ENCODE measurements at places on chromosomes 5 and 9.
A peak's percentile ranks its signal among the peaks of the same experiment; 100 is the strongest.

GRCh38 chr9:35962126-35962906, 4.4 kb upstream of the OR2S2 start:
- DNase-seq = peak; percentile 46

DNA sequence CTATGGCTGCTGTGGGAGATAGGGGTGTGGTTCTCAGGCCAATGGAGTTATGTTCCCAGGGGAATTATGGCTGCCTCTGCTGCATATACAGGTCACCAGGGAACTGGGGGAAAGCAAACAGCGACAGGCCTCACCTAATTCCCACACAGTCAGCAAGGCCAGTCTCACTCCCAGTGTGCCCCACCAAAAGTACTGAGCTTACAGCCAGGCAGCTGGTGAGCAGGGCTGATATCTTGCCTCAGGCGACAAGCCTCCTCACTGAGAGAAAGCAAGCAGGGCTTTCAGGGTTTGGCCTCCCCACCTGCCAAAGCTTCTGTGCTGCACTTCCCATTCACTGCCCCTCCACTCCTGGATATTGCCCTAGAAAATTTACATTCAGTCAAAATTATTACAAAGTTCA, 273.8 kb upstream of the TARS1 start:
- DNase-seq = no peak

GRCh38 chr5:177487144-177487543, 10.3 kb downstream of the PDLIM7 start:
- no peak for DNase-seq

GRCh38 chr9:137975527-137975913, 97.9 kb downstream of the CACNA1B start:
- DNase-seq = no peak

- no peak for DNase-seq
Measured at GRCh38 chr9:114830546-114830945, 24.7 kb upstream of the TNFSF15 start.

DNA sequence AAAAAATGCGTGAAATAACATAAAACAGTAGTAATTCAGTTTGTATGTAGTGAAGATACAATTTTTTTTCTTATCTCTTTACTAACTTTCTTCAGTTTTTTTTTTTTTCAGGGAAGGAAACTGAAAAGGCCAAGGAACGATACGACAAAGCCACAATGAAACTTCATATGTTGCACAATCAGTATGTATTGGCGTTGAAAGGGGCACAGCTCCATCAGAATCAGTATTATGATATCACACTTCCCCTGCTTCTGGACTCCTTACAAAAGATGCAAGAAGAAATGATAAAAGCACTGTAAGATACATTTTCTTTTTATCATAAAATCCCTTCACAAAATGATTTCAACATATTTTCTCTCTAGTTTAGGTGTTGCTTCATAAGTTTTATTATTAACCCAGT, 120.0 kb downstream of the FER start:
- DNase-seq = no peak

DNA sequence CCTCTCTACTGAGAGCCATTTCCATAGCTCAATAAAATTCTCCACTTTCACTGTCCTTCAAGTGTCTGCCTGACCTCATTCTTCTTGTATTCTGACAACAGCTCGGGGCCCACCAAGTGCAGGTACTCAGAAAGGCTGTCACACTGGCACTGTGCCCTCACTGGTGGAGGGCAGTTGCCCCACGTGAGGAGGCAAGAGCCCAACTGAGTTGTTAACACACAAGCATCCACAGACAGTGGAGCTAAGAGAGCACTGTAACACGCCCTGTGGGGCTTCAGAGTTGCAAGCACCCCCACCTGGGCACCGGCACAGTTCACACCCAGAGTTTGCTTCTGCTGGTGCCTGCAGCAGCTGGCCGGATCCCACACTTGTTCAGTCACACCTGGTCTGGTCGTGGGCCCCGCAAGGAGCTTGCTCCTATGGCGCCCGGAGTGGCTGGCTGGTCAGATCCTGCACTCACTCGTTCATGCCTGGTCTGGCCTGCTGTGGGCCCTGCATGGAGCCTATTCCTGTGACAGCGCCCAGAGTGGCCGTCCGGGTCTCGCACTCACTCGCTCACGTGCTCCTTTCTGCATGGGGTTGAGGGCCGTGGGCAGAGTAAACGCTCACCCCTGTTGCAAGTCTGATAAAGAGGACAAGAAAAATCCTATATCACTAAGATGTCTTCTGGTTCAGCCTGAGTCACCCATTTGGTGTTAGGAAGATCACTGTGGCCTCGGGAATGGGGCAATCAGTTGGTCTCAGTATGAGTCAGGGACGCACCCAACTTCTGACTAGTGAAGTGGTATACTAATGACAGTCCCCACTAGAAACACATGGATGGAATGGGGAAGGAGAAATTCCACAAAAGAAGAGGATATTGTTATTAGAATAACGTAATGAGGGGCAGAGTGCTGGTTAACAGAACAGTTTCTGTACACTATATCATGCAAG, 87.0 kb upstream of the CCNH start:
- DNase-seq = no peak

DNA sequence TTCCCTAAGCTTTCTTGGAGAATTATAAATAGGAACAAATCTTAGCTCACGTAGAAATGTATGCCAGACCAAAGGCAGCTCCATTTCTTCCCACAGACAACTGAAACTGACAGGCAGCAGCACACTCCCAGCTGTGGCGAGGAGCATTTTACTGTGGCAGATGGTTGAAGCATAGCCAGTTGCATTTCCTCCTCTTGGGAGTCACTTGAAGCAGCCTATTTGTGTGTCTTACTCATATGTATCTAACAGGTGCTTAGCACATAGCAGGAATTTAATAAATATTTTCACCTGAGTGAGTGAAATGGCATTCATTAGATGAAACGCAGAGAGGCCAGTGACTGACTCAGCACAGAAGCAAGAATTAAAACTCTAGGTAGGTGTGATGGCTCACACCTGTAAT, 12.3 kb upstream of the MTMR12 start:
- no peak for DNase-seq

- peak; percentile 45 for DNase-seq
Measured at GRCh38 chr5:158695595-158696330, 404.0 kb downstream of the EBF1 start.

DNA sequence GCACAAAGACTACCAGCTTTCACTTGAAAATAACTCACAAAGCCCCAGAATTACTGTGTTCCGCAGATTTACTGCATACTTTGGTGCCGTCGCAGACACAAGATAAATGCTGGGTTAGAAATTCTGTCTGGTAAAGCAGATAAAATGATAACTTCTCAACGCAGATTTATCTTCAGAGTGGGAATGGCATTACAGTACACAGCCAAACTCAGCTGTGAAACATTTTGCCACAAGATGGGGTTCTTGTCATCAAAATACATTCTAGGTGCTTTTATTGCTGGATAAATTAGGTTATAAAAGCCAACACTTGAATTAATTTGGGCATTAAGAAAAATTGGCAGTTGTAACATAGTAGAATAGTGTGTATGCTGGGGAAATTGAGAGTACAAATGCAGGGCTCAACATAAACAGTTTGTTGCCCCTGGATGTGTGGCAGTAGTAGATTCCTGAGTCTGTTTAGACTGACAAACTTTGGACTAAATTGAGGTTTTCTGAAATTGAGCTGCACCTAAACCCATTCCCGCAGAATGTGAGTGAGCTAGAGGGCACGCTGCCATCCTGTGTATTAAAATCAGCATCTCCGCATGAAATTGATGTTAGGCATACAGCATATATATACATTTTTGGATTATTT, 61.1 kb downstream of the LMNB1 start:
- DNase-seq = no peak

DNA sequence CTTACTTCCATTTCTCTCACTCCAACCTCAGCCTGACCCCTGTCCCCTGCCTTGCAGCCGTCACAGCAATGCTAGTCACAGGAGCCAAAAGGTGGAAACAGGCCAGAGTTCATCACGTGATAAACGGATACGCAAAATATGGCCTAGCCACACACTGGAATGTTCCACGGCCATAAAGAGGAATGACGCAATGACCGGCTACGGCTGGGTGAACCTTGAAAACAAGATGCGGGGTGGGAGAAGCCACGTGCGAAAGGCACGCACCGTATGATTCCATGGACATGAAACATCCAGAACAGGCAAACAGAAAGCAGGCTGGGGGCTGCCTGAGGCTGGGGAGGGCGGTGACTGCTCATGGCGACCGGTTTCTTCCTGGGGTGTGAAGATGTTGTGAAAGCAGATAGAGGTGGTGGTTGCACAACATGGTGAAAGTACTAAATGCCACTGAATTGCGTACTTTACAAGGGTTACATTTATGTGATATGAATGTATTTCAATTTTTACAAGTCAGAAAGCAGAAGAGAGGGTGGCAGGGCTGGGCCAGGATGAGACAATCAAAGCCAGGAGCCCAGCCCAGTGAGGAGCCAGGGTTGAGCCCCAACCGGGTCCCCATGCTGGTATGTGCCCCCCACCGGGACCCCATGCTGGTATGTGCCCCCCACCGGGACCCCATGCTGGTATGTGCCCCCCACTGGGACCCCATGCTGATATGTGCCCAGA, 117.8 kb upstream of the SARDH start:
- DNase-seq = no peak

DNA sequence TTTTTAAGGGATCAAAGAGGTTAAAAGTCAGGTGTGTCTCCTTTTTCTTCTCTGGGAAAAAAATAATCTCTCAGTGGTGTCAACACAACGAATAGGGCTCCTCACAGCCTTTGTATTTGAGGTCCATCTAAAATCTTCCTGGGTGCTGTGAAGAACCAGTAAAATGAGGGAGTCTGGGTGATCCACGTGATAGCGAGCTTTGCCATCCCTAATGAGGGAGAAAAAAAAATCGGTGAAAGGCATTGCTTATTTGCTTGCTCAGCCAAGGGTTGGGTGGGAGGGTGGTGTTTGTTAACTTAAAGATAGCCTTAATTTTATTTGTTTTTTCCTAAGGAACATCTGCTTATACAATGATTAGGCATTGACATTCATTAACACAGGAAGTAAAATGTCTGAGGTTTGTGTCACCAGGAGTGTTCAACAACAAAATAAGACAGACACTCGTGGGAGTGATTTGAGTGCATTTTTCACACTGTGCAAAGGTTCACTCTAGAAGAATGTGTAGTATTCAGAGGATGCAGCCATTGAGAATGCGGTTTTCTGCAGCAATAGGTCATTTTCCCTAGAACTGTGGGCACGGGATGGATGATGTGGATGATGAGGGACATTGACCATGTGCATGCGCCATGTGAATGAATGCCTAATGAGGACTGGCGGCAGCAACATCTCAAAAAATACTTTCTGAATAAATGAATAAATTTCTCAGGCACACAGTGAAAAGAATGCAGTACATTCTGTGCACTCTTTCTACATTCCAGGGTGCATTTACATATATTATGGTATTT, 369.5 kb downstream of the NTRK2 start:
- no peak for DNase-seq

DNA sequence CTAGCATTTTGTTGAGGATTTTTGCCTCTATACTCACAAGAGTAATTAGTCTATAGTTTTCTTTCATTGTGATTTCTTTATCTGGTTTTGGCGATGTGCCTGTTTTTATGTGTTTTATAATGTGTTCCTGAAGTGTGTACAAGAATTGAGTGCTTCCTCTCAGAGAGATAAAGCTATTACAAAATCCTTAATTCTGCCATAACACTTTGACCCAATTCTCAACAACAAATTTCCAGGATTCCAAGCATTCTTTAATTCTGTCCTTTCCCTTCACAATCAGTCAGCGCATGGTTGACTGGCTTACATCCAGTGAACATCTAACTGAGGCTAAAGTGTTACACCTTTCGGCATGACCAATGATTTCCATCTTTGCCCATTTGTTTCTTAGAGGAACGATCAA, 282.9 kb upstream of the MVB12B start:
- DNase-seq = no peak

DNA sequence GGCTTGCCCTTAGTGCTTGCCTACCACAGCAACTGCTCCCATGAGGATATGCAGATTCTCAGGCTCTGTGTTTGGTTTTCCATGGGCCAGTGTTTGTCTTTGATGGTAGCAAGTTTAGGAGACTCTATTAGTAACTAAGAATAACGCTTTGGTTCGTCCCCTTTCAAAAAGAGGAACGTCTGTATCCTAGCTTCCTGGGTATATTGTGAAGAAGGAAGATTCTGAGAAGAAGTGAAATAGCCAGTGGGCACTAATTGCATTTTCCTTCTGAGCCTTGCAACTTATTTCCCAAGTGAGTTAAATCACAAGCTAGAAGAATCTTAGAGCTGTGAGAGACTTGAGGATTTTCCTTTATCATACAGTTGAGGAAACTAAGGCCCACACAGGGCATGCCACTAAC, 376.8 kb downstream of the PIK3R1 start:
- no peak for DNase-seq

- no peak for DNase-seq
Measured at GRCh38 chr9:137286975-137287383, 9.5 kb downstream of the TOR4A start.

- DNase-seq = no peak
Measured at GRCh38 chr5:168773226-168773625, 194.1 kb upstream of the PANK3 start.

- DNase-seq = no peak
Measured at GRCh38 chr5:147156012-147156411, 78.8 kb upstream of the STK32A start.

DNA sequence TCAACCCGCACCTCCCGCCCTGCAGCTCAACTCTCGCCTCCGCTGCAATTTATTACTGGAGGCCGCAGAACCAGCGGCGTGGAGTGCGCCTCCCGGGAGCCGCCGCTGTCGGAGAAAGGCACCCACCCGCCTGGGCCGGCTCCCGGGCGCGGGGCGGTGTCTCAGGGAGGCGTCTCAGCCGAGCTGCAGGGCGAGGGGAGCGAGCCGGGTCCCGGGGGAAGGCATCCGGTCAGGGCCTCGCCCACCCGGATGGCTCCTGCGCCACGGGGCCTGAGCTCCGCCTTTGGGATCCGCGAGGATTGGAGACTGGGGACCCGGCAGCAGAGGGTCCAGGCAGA, 32.9 kb downstream of the TSPAN17 start:
- no peak for DNase-seq

GRCh38 chr5:147555176-147555575, 45.3 kb upstream of the DPYSL3 start:
- no peak for DNase-seq

DNA sequence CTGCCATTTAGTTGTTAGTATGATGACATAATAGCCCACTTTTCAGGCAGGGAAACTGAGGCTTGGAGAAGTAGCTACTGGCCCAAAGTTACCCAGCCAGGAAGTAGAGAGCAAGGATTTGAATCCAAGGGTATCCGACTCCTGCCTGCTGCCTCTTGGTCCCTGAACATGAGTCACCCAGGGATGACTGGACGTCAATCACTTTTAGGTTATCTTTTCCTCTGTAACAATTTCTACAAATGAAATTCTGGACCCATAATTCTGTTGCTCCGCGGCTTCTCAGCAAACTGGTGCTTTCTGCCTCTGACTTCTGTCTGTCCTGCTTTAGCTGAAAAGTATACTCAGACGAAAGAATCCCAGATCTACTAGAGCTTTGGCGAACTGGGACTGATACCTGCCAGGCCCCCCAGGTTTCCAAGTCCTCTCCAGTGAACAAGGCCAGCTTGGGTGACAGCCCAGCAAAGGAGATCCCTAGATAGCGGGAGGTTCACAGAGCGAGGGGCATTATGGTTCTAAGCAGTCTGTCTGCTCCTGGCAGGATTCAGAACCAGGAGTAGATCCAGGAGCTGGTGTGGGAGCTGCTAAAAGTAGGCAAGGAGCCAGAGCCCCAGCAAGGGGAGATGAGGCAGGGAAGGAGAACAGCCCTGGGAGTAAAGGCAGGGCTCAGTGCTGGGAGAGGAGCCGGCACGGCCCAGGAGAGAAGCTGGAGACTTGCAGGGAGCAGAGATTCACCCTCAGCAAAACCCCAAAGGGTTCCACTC, 20.6 kb downstream of the OLFML2A start:
- no peak for DNase-seq
